Epithelial cell of esophagus (primary cell): ENCODE measurements at places on chromosomes 16 and 17.
A peak's percentile ranks its signal among the peaks of the same experiment; 100 is the strongest.

DNA sequence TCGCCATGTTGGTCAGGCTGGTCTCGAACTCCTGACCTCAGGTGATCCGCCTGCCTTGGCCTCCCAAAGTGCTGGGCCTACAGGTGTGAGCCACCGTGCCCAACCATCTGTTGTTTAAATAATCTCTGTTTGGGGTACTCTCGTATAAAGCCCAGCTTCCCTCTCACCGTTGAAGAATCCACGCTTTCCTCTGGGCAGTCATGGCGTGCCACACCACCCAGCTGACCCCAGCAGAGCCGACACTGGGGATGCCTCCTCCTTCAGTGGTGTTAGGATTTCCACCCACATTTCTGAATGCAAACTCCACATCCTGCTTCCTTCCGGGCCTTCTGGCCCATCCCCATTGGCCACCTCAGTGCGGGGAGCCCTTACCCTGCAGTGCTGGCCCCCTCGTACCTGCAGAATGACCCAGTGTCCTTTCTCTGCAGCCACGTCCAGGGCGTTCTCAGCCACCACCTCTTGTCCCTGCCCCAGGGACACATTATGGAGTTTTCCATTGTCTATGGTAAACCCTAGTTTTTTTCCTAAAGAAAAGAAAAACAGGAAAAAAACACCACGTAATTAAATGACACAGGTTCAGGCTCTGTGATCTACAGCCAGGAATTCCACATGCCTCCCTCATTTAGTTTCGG lies 60.4 kb downstream of the PGS1 start:
- no peak for DNase-seq

GRCh38 chr16:84597931-84598351 lies 19.9 kb downstream of the COTL1 start:
- no peak for DNase-seq

DNA sequence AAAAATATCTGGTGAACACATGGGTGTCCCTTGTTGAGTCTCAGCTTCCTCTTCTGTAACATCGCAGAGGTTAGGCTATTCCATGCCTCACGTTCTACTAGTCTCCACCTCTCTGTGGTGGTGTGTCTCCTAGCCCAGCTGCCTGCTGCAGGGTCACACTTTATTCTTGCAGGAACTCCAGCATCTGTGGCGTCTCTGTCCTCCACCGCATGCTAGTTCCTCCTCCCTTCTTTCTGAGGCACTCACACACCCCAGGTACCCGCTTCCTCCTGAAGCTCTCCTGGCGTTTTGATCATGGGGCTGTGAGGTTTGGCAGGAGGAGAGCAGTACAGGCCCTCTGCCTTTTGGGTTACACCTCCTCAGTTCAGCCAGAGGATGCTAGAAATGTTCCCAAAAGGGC lies 9.9 kb upstream of the TEX2 start:
- DNase-seq = no peak

- no peak for DNase-seq
Measured at GRCh38 chr16:920717-921116, 50.1 kb downstream of the LMF1 start.

- DNase-seq = peak; percentile 56
Measured at GRCh38 chr16:8623634-8624033, 2.1 kb downstream of the METTL22 start.

- peak; percentile 57 for DNase-seq
Measured at GRCh38 chr16:22969567-22969966, 155.6 kb downstream of the HS3ST2 start.

GRCh38 chr16:3566990-3567389 lies 10.2 kb downstream of the NLRC3 start:
- DNase-seq = no peak

- DNase-seq = no peak
Measured at GRCh38 chr16:7843261-7843660, 510.6 kb downstream of the RBFOX1 start.

GRCh38 chr17:68541816-68542215 lies 29.6 kb downstream of the PRKAR1A start:
- no peak for DNase-seq

GRCh38 chr16:85286951-85287814 lies 174.9 kb upstream of the CIBAR2 start:
- no peak for DNase-seq
